ENCODE measurements at places on chromosomes 3 and 15.

- DNase-seq: no peak
Measured at GRCh38 chr3:57133157-57133556, 32.0 kb downstream of the IL17RD start.

DNA sequence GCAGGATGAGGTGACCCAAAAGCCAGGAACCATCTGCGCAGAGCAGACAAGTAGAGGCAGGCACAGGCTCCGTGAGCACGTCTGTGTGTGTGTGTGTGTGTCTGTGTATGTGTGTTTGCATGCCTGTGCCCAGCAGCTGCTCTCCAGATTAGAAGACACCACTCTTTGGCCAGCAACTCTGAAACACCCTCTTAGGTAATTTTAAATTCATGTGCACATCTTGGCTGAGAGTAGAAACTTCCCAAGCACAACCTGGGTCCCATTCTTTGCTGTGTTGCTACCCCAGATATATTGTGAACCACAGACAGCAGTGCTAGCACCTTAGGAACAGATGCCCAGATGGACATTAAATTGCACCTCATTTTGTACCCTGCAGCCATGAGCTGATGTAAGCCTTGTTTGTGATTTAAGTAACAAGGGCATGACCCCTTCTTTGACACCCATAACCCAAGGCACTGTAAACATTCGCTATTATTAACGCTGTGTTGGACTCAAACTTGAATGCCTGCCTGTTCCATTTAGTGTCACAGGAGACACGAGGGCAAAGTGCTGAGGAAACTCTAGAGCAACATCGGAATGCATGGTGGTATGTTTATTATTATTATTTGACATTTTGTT, at the start of gene FILIP1L:
FILIP1L (minus strand) TSS at position 89 of the 618 bp plus-strand sequence.
- DNase-seq: no peak

DNA sequence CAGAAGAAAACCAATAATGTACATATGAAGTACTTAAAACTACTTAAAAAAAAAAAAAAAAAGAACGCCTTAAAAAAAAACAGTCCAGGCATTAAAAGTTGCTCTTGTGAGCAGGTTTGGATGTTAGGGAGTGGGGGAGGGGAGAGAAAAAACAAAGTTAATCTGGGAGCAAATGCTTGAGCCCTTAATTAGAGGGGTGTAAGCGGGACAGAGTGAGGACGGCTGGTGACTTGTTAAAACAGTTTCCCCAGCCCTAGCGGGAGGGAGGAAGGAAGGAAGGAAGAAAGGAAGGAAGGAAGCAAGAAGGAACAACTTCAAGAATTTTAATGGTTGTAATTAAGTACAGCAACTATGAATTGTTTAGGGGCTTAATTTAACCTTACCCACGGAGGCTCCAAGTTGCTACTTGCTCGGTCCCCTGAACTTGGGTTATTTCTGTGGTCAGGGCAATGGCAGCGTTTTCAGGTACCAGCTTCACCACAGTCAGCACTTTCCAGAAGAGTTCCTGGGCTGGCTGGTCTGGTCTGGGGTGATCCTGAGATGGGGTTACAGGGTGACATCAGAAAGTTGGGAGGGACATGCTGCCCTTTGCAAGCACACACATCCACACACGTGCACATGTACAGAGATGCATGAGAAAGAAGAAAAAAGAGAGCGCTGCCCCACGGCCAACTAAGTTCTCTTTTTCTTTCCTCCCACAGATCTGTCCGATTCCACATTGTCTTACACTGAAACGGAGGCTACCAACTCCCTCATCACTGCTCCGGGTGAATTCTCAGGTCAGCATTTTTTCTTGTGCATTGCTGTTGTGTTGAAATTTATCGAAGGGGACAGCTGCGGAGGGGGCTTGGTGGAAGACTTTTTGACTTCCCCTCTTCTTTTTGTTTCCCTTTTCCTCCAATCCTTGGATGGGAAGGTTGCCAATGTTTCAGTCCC, 14.0 kb downstream of the SMAD6 start:
- no peak for DNase-seq

GRCh38 chr3:30664459-30664858, 58.1 kb downstream of the TGFBR2 start:
- DNase-seq: no peak

DNA sequence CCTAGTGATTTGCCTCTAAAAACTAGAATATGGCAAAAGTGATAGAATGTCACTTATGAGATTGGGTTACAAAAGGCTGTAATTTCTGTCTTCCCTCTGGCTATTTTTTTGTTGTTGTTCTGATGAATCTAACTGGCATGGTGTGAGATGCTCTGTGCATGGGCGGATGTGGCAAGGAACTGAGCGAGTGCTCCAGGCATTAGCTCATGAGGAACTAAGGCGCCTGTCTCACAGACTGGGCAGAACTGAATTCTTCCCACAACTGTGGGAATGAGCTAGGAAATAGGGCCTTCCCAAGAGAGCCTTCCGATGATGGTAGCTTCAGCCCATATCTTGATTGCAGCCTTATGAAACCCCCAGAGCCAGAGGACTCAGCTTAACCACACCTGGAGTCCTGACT, 222.5 kb downstream of the NR2F2 start:
- no peak for DNase-seq

DNA sequence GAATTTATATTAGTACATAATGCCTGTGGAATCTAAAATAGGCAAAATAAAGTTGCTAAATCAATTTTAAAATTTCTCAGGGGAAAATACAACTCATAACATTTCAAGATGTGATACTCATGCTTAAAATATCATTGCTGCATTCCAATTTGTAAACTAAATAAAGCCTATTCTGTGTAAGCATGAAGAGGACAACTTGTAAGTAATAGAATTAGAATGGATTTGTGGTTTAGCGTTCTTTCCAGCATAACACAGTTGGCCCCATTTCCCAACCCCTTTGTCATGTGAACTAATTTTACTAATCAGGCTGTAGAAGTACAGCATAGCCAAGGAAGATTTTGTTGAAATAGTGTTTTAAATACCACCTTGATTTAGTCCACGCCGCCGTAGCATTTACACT, 437.2 kb downstream of the SI start:
- DNase-seq: no peak

DNA sequence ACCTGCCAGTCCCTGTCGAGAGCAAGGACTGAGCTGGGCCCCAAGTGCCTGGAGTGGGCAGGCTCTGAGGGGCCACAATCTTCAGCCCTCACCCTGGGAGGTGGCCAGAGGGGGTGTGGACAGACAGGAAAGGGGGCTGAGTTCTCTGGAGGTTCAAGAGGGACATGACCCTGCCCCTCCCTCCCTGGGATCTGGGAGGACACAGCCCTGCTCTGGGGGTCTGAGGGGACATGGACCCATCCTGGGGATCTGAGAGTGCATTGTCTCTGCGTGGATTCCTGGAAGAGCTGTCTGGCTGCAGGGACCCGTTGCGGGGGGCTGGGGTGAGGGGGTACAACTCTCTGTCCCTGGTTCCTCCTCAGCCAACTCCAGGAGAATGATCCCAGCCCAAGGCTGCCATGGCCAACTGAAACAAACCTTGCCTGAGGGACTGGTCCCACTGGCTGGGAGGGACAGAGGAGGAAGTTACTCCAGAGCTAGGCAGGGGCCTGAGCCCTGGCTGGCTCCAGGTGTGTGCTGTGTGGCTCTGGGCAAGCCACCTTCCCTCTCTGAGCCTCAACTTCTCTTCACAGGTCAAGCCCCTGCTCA, 29.0 kb downstream of the PTH1R start:
- no peak for DNase-seq

- no peak for DNase-seq
Measured at GRCh38 chr3:150409512-150410310, 1.6 kb downstream of the TSC22D2 start.

- no peak for DNase-seq
Measured at GRCh38 chr3:168285506-168285905, 189.8 kb upstream of the GOLIM4 start.

GRCh38 chr3:13070391-13071070, 2.7 kb downstream of the IQSEC1 start:
- DNase-seq: no peak

DNA sequence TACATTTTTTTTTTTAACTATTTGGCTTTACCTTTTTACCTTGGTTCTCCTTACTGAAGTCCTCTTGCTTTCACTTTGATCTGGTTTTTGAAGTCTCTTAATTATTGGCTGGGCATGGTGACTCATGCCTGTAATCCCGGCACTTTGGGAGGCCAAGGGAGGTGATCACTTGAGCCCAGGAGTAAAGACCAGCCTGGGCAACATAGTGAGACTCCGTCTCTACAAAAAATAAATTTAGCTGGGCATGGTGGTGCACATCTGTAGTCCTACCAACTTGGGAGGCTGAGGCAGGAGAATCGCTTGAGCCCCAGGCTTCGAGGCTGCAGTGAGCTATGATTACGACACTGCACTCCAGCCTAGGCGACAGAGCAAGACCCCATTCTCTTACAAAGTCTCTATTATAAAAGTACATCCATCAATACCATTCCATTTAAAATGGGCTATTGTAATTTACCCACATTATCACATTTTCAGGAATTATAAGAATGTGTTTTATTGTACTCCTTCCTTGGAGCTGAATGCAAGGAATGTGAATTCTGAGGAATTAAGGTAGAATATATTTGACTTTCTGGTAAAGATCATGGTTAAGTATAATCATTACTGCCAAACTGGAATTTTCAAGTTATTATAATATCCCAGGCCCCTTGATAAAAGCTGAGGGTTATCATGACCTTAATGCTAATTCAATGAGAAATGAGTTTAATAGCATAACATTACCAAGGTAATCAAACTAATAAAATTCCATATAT, 49.0 kb downstream of the MSL2 start:
- no peak for DNase-seq

GRCh38 chr3:57007521-57008460, 52.7 kb upstream of the SPATA12 start:
- DNase-seq: no peak

DNA sequence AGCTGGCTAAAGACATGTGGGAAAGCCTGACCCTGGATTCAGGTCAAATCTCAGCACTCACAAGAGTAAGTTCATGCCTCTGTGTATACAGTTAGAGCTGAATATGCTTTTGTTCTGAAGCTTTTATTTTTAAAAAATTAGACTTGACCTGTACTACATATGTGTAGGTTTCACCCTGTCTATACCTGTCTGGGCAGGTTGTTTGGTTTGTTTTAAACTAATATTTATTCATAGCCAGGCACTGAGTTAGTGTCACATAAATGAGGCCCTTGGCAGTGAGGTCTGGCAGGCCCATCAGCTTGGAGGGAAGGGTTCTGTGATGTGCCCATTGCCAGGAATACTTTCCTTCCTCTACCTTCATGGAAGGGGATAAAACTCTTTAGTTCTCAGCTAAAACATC, 1.9 kb downstream of the DNAJA4 start:
- DNase-seq: no peak

DNA sequence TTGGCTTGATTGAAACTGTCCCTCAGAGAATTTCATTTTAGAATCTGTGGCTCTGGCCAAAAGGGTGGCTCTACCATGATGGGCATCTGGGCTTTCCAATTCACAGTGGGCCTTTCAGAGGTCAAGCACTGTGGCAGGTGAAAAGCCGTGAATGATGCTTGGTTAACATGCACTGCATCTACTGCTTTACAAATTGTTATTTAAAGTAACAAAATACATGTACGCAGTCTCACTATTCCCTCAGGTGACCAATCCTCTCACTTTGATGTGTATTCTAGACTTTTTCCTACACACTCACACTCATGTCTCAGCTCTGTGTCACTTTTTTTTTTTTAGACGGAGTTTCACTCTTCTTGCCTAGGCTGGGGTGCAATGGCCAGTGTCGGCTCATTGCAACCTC, 70.5 kb downstream of the MGLL start:
- DNase-seq: no peak

DNA sequence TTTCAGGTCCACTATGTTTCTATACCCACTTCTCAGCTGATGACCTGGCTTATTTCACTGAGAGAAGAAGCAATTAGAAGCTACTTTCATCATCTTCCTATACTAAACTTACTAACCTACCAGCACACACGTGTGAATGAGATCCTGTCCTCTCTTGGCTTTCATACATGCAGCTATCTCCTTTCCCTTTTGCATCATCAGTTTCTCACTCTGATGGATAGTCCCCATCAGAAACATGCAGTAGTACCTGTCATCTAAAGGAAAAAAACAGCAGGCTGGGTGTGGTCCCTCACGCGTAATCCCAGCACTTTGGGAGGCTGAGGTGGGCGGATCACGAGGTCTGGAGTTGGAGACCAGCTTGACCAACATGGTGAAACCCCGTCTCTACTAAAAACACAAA, 237.6 kb upstream of the C2CD4B start:
- DNase-seq: no peak

GRCh38 chr15:41578736-41579383, 19.8 kb downstream of the TYRO3 start:
- DNase-seq: no peak

DNA sequence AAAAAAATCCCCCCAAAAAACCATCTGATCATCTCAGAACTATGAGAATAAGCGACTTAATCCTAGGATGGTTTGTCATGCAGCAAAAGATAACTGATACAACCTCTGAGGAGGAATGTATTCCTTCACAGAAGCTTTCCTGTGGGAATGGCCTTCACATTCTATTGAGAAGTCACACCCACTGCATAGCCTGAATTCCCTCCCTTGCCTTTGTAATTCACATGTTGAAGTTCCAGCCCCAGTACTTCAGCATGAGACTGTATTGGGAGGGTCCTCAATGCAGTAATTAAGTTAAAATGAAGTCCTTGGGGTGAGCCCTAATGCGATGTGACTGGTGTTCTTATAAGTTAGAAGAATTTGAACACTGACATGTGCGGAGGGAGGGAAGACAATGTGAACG, 395.2 kb downstream of the TUSC7 start:
- DNase-seq: no peak

- DNase-seq: no peak
Measured at GRCh38 chr3:149085828-149086231, 503 bp downstream of the HLTF start.

- no peak for DNase-seq
Measured at GRCh38 chr3:32203854-32204253, 34.6 kb upstream of the CMTM8 start.

GRCh38 chr15:67907184-67907723, 67.4 kb upstream of the RNU6-1 start:
- DNase-seq: no peak

DNA sequence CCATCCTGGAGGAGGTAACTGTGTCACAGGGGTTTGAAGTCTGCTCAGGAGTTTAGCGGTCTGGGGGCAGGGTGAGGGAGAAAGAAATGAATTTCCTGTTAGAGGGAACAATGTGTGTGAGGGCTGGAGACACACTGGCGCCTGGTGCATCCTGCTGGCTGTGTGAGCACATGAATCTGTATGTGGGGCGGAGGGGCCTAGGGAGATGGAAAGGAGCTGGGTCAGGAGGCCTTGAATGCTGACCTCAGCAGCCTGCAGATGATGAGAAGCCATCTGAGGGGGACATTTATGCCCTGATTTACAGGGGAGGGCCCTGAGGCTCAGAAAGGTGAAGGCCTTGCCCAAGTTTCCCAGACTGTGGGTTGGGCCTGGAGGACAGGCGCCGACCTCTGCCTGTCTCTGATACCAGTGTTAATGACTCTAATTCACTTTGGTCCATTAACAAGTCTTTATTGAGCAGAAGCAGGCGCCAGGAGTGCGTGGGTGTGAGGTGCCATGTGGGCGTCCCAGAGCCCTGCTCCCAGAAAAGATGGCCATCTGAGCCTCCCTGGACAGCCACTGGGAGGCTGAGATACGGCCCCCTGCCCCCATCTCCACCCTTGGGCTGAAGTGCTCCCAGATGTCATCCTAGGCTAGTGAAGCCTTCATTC, 34.8 kb downstream of the LINGO1 start:
- DNase-seq: no peak

Data from stimulated activated CD4-positive, alpha-beta T cell treated with anti-CD3 and anti-CD28 coated beads, Interleukin-1b, Interleukin-23, amount 100 ng/mL, for 1 hour (primary cell).